Naive thymus-derived CD8-positive, alpha-beta T cell (primary cell): ENCODE measurements at places on chromosomes 11 and 22. TPM values are rescaled to one million over a fixed set of nuclear protein-coding genes. Genes with fewer than 3 reads are reported as not detected.

DNA sequence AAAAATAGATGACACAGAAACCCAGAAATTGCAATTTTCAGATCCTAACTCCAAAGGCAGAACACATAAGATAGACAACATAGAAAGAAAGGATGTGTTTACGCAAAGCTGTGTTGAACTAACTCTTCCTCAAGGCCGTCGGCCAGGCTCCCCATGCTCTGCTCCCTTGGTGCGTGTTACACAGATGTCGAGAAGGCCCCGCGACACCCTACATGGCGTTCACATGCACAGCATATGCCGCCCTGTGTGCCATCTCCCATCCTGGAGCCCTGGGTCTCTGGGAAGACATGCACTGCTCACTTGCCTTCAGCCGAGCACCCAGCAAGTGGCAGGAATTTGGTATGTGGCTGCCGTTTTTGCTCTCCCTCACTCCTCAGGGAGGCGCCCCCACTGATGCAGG, 47.0 kb upstream of the ARFGAP3 start:
- no peak overlapping the region for H3K27ac ChIP-seq
- peaks cover 35% of the 10 kb centered on the region for H3K36me3 ChIP-seq
- DNase-seq: no peak
- peaks cover 17% of the 10 kb centered on the region for H3K4me1 ChIP-seq
- no peak overlapping the region for H3K4me3 ChIP-seq

DNA sequence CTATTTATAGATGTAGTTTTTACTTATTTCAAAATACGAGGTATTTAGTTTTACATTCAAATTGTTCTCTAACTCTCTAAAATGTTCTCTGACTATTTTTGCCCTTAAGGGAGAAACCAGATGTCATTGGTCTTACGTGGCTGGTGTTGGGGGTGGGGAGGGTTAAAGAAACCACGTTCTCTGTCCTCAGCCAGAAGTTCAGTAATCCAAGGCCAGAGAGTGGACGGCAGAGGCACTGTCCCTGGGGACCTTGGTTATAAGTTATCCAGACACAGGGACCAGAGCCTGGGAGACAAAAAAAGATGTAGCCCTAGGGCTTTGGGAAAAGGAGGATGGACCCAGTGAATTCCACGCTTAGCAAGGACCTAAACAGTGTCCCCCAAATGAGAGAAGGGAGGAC, 706 bp upstream of the OR51E1 start:
- no peak overlapping the region for H3K4me3 ChIP-seq
- peaks cover 5% of the 10 kb centered on the region for H3K27me3 ChIP-seq
- H3K27ac ChIP-seq: no peak overlapping the region
- no peak for DNase-seq

DNA sequence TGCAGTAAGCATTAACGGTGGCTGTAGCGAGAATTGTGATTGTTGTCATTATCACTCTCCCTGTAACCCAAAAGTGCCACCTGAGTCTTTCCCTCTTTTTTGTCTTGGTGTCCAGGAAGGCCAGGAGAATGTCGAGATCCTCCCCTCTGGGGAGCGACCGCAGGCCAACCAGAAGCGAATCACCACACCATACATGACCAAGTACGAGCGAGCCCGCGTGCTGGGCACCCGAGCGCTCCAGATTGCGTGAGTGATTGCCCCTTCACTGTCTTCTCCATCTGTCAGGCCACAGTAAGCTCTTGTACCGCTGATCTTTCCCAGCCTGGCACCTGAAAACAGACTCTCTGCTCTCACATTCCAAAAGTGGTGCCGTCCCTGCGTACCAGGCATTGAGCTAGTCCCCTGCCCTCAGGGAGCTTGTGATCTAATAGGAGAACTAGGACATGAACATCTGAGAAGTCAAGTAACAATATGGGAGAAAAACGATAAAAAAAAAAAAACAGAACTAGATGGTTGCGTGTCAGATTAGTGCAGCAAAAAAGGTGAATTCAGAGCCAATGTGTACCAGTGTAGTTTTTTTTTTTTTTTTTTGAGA, 5.8 kb downstream of the POLR2F start:
- H3K27me3 ChIP-seq: no peaks in the 10 kb centered on the region
- DNase-seq: no peak
- peak overlapping the region; percentile 15 for H3K27ac ChIP-seq
- no peak overlapping the region for H3K4me3 ChIP-seq
- H3K36me3 ChIP-seq: peaks cover 11% of the 10 kb centered on the region
- H3K4me1 ChIP-seq: peaks cover 38% of the 10 kb centered on the region

The PRAME gene
- not detected for total RNA-seq

The AAMDC gene
- 6.4 TPM for total RNA-seq
